ENCODE measurements at places on chromosomes 5 and 9.

- DNase-seq, result no peak
Measured at GRCh38 chr5:89090037-89090436, 207.1 kb upstream of the MEF2C start.

- DNase-seq, result no peak
Measured at GRCh38 chr5:38410304-38410990, 146.0 kb downstream of the LIFR start.

DNA sequence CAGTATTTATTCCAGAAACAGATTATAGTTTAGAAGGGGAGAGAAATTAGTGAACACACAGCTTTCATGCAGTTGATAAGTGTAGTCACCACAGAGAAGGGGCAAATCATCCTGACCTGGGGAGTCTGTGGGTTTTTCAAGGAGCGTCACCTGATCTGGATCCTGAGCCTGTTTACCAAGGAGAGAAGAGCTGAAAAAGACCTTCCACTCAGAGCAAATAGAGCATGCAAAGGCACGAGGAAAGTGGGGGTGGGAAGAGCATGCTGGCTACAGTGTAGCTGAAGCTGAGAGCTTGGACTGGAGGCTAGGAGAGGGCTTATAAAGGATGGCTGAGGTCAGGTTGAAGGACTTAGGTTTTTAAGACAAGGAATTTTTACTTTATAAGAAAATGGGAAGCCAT is 30.4 kb downstream of the ACO1 start:
- no peak for DNase-seq

- DNase-seq, result no peak
Measured at GRCh38 chr9:72891043-72891442, 61.8 kb downstream of the ALDH1A1 start.

GRCh38 chr9:131266266-131267229 is 9.8 kb downstream of the FAM78A start:
- no peak for DNase-seq

DNA sequence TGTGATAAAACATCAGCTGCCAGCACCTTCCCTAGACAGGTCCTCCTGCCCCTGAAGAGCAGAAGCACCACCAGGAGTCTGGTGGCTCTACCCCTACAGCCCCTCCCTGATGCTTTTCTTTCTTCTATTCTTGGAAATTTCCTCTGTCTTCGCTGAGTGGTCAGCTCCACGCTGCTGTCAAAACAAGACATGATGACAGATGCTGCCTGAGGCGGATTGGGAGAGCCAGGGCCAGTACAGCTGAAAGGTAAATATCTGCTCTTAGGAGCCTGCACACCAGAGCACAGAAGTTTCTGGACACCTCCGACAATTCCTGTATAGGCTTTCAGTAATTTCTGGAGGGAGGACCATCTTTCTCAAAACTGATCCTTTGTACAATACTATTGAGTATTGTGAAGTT is 4.7 kb upstream of the OR1Q1 start:
- DNase-seq, result no peak

DNA sequence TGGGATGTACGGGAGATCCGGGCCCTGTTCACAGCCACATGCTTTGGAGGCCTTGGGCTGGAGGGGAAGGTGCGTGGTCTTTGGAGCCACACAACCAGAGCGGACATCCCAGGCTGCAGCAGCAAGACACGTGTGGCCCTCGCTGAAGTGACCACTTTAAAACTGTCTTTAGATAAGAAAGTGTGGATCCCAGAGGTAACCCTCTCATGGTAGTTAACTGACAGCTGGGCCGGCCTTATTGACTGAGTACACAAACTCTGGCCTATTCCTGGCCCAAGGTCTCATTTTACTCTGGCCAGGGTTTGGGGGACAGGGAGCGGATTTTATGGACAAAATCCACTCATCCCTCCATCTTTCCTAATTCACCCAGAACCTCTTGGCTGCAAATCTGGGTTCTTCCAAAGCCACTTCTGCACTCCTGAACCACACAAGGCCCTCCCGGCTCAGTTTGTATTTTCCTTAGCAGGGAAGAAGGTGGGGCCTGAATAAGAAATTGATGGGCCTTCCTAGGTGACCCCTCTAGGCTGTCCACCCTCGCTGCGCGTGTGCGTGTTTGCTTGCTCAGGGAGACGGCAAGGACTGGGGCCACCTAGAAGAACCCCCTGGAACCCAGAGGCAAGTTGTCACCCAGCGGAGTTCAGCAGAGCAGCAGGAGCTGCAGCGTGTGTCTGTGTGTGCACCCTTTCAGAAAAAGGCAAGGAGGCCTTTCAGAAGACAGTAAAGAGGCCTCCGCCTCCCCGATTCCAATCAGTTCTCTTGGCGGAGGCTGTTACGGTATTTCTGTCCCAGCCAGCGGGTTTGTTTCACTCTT is 73.3 kb upstream of the ORM1 start:
- no peak for DNase-seq

DNA sequence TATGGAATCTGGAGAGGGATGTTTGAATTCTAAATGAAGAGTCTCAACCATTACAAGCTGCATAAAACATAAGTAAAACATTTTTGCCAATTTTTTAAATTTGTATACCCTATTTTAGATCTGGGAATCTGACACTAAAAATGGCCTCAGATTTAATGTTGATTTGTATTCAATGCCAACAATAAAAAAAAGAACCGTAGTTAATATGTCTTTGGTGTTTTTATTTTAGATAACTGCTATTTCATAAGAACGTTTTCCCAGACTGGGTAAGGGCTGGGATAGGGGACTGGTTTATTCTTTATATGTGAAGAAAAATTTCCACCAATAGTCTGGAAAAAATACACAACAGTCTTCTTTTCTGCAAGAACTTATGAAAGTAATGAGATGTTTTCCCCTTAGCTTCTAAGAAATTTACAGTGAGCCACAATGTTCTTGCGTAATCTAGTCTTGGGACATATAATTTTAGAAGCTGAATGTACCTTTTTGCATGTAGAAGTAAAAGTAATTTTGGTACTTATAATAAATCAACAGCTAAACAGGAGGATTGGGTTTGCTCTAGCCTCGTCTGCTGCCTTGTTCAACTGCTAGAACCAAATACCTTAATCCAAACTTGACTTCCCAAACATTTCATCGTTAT is 244.6 kb upstream of the EFNA5 start:
- DNase-seq, result no peak

DNA sequence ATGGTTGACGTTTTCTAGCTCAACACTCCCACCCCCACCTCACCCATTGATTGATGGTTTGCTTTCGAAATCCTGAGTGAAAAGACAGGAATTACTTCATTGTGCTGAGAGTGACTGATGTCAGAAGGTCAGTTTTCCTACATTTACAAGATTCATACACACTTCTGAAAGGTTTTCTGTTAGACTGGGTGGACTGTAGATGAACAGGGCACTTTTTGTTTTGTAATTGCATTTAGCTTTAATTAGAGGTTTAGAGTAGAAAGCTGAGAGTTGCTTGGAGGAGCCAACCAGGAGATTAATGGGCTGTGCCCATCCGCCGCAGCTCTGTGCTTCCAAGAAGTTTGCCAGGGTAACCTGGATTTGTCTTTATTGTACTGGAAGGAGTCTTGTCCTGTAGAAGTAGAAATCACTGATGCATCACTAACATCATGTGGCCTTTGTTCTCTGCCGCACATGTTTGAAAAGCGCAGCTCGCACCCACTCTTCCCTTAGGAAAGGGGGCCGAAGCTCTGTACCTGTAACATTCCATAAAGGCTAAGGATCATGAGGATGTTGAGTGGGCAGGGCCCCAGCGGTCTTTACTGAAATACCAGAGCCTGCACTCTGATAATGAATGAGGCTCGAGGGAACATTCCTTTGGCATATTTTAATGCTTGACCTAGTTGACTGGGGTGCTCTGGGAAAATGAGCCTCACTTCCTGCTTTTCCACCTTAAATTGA is 267.6 kb upstream of the DMRT1 start:
- no peak for DNase-seq

- DNase-seq, result no peak
Measured at GRCh38 chr9:88990041-88990728, 1.1 kb upstream of the S1PR3 start.

DNA sequence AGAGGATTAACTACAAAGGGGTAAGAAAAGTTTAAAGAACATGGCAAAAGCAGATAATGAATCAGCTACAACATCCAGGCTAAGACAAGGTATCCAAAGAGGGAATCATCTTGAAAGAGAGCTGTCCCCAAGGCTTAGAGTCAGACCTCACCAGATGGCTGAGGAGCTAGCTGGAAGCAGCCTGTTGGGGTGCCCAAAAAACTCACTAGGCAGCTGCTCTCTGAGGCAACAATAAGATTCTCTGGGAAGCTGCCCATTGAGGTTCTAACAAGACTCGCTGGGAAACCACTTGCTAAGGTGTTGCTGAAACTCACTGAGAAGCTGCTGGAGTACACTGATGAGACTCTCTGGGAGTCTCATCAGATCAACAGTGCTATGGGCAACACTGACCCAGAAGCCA is 185.2 kb downstream of the CETN3 start:
- no peak for DNase-seq

DNA sequence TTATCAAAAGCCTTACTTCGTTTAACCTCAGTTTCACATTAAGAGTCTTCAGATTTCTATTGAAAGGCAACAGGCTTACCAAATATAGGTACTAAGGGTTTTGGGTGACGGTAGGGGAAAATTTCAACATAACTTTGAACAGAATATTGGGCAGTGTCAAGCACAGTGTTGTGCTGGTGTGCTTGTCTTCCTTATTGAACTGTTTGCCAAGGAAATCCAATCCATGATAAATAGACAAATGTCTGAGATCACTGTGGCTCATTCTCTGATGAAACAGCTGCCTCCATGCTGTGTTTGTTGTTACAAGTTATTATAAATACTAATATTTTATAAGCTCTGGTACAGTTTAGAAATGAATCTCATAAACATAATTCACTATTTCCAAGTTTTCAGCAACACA is 730.1 kb downstream of the NR2F1-AS1 start:
- no peak for DNase-seq
